ENCODE measurements at places on chromosomes 5 and 9.

DNA sequence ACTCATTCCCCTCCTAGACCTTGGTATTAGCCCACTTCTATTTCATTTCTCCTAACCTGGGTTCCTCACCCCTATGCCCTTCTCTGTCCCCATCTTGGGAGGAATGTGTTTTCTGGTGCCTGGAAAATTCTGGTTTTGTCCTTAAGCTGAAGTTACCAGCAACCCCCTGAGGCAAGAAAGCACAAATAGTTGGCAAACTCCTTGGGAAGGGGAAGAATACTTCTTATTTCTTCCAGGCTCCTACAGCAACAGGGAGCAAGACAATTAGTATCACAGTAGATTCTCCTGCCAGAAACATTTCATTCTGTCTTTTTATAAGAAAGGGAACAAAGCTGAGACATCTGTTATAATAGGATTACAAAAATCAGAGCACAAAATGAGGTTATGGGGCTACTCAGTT is 142.5 kb downstream of the SNCAIP start:
- no peak for DNase-seq

DNA sequence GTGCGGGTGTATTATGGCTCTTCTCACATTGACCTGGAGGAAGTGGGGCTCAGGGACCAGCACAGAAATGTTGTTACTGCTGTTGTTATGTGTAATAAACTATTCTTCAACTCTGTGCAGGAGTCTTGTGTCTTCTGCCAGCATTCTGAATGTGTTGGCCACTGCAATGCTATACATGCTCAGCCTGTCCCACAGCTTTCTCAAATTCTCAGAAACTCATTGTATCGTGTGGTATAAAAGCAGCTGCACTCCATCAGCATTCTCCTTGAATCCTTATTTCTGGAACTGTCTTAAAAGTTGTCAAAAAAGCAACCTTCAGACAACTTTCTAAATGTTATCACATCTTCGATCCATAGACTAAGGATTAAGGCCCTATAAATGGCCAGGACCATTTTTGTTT is 72.0 kb downstream of the ZNF474 start:
- DNase-seq: no peak

- DNase-seq: no peak
These were observed 10.4 kb downstream of the PTCH1 start for GRCh38 chr9:95506428-95506677.

- DNase-seq: no peak
These were observed 2.1 kb downstream of the CCNO start for GRCh38 chr5:55231029-55231918.

DNA sequence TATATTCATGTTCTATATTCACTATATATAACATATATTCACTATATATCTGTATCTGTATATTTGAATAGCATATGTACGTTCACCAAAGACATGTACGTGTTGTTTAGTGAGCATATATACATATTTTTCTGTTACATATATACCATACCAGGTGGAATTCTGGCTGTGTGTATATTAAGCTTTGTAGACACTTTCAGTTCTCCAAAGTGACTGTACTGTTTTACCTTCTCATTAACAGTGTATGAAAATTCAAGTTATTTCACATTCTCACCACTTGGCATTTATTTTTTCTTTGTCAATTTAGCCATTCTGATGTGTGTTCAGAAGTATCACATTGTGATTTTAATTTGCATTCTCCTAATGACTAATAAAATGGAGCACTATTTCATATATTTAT is 52.2 kb downstream of the DROSHA start:
- no peak for DNase-seq

DNA sequence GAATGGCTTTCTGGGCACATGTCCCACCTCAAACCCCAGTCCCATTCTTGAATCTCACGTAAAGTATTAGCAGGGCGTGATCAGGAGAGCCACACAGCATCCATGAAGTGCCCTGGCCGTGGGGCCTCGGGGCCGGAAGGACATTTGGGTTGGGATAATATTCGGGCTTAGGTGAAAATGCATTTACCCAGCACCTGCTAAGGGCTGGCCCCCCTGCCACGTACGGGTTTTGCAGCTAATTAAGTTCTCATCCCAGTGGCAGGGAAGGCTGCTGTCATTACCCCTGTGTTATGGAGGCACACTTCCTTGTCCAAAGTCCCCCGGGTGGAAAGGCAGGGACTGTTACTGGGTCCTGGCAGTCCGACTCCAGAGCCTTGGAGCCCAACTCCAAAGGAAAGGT is 29.0 kb downstream of the ROPN1L start:
- no peak for DNase-seq

- peak; percentile 10 for DNase-seq
These were observed 500.0 kb upstream of the C9orf72 start for GRCh38 chr9:28073270-28073669.

DNA sequence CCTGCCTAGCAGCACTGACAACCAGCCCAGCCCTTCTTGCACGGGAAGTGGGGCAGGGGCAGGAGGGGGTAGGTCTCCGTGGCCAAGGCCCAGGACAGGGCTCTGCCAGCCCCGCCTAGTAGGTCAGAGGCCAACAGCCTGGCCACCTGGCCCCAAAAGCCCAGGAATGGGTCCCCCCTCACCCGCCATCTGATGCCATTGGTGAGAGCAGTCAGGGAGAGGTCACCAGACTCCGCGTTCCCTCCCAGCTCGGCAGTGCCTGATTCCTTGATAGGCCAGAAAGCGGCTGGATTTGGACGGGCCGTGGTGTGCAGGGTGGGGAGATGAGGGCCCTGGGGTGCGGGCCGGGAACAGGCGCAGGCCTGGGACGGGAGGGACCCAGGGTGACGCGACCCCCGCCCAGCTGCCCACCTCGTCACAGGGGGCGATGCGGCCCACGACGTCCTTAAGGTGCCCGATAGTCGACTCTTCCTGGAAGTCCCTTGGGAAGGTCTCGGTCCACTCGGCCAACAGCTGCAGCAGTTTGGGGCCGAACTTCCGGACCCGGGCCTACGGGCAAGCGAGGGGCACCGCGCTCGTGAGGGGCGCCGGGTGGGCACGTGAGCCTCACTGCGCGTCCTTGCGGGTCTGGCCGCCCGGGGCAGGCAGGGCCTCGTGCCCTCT is 64.5 kb upstream of the RNF130 start:
- no peak for DNase-seq

DNA sequence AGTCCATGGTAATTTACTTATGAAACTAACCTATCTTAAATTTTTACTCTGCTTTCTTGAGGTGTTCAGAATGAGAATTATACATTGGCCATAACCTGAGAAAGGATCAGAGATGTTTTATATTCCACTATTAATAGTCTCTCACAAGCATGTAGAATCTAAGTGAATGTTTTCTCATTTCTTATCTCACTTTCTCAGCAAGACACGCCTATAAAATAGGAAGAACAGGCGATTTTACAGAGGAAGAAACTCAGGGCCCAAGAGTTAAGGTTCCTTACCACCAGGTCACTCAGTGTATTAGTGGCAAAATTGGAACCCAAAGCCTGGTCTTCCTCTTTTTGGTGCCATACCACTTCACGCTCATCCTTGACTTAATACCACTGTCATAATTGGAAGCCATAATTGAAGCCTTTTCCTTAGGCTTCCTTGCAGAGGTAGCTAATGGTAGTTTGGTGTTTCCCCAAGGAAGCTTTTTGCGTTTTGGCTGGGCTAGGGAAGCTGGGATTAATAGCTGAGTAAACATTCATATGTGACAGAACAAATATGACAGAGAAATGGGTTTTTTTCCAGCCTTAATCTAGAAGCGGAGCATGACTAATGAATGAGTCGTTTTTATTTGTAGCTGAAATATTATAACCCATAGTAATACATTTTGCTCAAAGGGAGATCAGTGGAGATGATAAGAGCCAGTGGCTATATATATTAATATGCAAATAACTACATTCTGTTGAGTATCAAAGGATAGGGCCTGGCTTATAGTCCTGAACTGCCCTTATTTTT is 16.9 kb downstream of the HMGXB3 start:
- no peak for DNase-seq
